ELF-1 (cell line): ENCODE measurements at places on chromosomes 12 and 14.
A peak's percentile ranks its signal among the peaks of the same experiment; 100 is the strongest.

DNA sequence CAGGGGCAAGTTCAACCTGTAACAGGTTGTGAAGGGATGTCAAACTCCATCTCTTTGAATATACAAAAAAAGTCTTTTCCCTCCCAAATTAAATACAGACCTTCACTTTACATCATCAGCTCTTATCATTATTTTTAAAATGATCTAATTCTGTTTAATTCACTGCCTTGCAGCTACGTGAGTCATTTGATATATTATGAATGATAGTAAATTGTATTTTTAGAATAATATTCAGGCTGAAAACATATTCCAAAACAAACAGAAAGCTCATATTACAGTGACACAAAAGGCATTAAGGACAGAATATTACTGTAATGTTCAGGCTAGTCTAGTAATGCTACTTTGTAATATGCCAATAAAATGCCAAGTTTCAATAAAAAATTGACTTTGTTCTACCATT is 53.3 kb downstream of the BCAT1 start:
- DNase-seq: no peak

DNA sequence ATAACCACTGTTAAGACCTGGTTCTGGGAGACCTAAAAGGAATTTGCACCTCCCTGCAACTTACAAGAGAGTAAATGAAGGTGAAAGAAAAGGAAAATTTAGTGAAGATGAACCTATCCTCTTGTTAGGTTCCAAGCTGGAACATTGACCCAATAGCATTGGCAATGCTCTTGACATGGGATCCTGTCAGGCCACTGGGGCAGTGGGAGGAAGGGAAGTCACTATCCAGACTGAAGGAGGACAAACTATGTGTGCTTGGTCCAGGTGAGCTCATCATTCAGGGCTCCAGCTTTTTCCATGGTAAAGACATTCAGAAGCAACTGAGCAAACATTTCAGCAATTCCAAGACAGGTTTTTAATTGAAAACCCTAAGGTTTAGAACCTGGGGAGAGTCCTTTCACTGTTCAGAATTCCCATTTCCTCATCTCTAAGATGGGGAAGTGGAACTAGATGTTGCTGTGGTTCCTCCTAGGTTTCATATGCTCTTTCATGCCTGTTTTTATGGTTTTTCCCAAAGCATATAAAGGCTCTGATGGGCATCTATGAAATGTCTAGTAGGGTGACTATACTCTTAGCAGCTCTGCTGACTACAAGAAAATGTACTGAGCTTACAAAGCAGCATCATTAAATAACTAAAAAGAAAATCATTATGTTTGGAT is 33.1 kb downstream of the MAPK1IP1L start:
- no peak for DNase-seq

DNA sequence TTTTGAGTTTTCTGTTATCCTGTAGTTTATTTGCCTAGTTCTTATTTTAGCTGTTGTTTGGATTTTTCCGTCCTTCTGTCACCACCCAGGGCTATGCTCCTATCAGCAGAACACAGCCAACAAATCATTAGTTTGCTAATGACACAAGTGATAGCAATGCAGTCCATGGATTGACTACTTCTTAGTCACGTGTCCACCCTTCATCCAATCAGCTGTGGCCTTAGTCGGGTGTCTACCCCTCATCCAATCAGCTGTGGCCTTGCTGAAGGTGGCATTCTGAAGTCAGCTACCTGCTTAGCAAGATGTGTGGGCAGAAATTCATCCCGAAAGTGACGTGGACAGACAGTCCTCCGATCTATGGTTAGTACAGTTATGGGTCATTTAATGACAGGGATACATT is 182.3 kb downstream of the GALC start:
- DNase-seq: no peak

DNA sequence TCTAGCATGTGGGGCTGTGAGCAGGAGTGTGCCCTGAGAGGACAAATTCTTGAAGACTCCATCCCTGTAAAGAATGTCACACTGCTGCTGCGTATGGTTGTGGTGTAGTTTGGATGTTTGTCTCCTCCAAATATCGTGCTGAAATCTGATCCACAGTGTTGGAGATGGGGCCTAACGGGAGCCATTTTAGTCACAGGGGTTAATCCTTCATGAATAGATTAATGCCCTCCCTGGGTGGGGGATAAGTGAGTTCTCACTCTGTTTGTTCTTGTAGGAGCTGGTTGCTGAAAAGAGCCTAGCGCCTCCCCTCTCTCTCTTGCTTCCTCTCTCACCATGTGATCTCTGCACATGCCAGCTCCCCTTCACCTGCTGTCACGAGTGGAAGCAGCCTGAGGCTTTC is 94.5 kb upstream of the VASH1 start:
- peak; percentile 48 for DNase-seq

- DNase-seq: peak; percentile 7
Observed at GRCh38 chr12:96398424-96399119, 1.7 kb downstream of the CDK17 start.

- DNase-seq: no peak
Observed at GRCh38 chr12:132018193-132018916, 68.6 kb downstream of the EP400 start.

DNA sequence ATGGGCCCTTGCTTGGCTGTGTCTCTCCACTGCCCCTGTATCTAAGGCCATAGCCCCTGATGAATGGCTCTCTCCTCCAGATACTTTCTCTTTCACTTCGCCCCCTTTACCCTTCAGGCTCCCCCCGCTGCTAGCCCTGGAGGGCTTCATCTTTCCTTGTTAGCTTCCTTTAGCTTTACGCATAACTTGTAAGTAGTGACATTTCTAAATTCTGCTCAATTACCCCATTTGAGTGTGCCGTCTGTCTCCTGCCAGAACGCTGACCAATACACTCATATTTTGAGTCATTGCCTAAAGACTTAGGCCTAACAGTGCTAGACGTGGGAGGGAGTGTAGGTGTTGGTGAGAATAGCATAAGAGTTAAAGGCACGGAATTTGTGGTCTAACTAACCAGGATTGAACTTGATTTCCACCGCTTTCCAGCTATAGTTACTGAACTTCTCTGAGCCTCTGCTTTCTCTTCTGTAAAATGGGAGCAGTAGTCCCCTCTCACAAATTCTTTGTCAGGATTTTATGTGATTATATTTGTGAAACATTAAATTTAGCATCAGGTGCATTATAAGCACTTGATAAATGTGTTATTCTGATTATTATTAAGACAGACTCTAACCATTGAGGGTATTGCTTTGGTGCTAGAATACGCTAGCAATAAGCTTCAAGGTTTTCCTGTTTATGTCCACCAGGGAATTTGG is 129.3 kb downstream of the ZFP36L1 start:
- DNase-seq: no peak

GRCh38 chr14:105489542-105490266 is 1.3 kb upstream of the TEDC1 start:
- peak; percentile 92 for DNase-seq

GRCh38 chr12:3493043-3493858 is 2.2 kb downstream of the PRMT8 start:
- peak; percentile 39 for DNase-seq

DNA sequence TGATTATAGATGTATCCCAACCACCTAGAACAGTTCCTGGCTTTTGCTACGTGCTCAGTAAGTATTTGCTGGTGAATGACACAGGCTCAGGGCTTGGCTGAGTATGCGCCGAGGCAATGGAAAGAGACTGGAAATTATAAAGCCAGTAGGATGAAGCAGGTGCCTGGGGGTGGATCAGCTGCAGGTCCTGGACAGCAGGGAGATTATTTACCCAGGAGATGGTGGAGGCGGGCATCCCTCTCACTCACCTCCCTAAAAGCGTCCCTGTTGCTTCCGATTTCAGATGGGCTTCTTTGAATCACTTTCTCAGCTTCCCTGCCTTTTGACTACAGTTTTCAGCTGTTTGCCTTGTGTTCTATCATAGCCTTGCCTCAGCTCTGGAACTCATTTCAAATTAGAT is 6.4 kb downstream of the SLC6A13 start:
- DNase-seq: no peak

DNA sequence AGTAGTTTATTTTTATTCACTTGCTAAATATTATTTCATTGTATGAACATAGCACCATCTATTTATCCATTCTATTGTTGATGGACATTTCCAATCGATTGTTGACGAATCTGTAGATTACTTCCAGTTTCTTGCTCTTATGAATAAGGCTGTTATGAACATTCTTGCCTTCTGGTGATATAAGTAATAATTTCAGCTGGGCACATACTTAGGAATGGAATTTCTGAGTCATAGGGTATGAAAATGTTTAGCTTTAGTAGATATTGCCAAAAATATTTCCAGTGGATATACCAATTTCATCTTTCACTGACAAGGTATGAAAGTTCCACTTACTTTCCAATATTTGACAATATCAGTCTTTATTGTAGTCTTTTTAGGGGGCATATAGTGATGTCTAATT is 468.5 kb downstream of the ETNK1 start:
- DNase-seq: no peak

DNA sequence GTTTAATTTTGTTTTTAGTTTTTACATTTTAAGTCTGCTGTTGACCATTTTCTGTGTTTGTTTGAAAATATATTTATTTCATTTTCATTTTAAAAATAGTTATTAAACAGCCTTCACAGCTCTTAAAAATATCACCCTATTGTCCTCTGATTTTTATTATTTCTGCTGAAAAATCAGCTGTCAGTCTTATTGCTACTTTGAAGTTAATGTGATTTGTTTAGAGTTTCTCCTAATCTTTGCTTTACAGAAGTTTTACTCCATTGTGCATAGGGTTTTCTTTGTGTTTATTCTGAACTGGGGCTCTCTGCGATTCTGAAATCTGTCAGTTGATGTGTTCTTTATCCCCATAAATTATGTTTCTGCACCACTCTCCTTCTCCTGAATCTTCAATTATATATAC is 486.3 kb downstream of the SOX5 start:
- no peak for DNase-seq

DNA sequence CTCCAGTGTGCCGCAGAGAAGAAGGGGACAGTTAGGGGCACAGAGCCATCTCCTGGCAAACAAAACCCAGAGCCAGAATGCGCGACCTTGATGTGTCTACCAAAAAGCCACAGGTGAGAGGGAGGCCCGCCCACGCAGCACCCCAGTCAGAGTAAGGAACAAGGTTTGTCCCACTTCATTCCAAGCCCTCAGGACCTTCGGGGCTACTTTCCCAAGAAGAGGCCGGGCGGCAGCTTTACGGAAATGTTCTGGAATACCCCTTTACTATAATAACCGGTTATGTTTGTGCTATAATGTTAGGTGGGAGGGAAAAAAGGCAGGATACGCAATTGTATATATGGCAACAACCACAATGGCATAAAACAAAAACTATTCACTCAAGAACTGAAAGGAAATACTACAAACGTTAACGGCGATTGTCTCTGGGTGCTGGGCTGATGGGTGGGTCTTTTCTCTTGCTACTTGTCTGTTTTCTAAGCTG is 12.3 kb downstream of the CCDC88C start:
- DNase-seq: no peak

- DNase-seq: no peak
Observed at GRCh38 chr12:89762498-89763170, 54.0 kb upstream of the ATP2B1 start.

DNA sequence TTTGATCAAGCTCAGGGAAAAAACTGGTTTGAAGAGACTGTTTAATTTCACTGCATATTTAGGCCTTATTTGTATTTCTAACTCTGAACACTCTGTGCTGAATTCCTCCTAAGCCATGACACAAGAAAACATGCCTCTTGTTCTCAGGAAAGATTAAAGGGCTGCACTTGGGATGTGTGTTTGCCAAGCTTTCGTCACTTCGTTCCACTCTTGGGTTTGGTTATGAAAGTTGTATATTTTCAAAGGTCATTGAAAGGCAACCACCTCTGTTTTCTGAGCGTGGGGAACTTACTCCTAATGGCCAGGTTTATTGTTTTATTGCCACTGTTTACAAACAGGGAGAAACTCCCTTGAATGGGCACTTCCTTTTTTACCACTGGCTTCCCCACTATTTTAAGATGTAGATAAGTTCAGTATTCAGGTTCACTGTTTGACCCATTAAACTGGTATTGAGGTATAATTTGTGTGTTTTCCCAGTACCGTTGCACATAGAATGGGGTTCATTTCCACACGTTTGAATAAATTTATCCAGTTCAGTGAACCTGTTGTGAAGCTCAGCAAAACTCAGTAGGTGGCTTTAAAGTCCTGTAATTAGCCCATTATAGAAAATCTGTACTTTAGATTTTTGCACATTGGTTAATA is 65.3 kb downstream of the NKX2-1 start:
- no peak for DNase-seq

- DNase-seq: no peak
Observed at GRCh38 chr12:117282490-117282889, 78.9 kb downstream of the NOS1 start.

- no peak for DNase-seq
Observed at GRCh38 chr14:21529515-21529914, 3.4 kb upstream of the SALL2 start.

DNA sequence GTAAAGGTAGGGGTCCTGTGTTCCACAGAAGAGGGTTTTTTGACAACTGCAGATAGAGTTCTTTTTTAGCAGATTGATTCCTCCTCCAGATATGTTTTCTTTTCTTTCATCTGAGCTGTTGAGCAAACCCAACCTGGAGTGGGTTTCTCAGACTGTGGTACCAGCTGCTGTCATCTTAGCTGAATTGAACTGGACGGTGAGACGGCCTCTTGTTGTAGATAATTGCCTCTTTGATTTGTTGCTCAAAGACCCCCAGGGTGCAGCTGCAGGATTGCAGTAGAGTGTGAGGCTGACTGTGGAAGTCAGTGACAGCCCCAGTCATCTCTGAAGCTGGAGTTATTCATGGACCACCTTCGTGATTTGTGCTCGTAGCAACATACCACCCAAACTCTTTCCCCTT is 317.7 kb downstream of the AACS start:
- DNase-seq: no peak

DNA sequence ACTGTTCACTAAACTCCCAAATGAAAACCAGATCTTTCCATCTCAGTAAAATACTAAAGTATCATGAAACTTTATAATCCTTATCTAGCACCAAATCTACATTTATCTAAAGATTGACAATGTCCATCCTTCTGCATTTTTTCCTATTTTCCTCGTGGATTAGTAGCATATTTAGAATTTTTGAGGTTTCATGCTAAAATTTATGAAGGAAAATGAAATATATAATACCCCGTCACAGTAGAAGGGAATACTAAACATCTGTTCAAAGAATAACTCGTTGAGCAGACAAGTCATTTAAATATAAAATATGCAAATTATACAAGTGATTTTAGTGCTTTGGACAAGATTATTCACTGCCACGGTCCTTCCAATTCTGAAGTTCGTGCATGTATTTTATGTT is 122.7 kb upstream of the SLCO1C1 start:
- no peak for DNase-seq

GRCh38 chr14:56892959-56893358 is 82.7 kb upstream of the OTX2 start:
- DNase-seq: no peak

GRCh38 chr12:93521225-93522080 is 51.0 kb upstream of the SOCS2 start:
- no peak for DNase-seq

- DNase-seq: peak; percentile 93
Observed at GRCh38 chr12:104414581-104415341, 42.0 kb upstream of the CHST11 start.

DNA sequence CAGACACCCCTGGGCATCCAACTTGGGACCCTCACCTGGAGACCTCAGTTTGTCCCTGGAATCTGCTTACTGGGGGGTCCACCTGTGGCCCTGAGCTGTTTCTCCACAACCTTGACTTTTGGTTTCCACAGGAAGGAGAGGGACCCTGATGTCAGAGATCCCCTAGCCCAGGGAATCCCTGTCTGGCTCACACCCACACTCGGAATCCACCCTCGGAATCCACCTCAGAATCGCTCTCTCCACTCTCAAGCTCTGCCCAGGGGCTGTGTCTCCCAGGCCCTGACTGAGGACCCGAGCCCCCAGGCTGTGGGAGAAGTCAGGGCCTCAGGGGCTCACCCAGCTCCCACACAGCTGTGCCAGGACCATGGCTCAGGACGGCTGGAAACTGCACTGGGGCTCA is 17.4 kb downstream of the LTBP2 start:
- DNase-seq: no peak
